HepG2 (cell line): ENCODE measurements at places on chromosomes 4 and X. TPM values are rescaled to one million over a fixed set of nuclear protein-coding genes. Genes with fewer than 3 reads are reported as not detected.

DNA sequence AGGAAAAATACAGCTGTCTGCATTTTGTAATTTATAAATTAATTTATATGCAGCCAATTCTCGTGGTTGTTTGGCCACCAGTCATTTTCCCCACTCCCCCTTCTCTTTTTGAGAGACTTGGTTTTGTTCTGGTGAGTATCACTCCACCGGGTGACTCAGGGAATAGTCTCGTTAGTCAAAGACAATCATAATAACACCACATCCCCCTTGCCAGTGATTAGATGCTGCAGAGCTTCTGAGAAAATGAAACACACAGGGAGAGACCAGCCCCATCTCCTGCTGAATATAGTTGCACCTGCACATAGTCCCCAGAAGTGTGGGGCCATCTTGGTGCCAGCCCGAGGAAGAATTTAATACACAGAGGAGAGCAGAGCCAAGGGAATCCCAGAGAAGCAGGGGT lies 8.0 kb upstream of the FNIP2 start:
- H3K4me1 ChIP-seq: peaks cover 32% of the 10 kb centered on the region
- no peaks in the 10 kb centered on the region for H3K36me3 ChIP-seq
- DNase-seq: no peak

GRCh38 chr4:17562157-17562556 lies 14.8 kb upstream of the LAP3 start:
- H3K36me3 ChIP-seq: no peaks in the 10 kb centered on the region
- DNase-seq: peak; percentile 46
- no peak overlapping the region for H3K4me3 ChIP-seq
- no peaks in the 10 kb centered on the region for H3K27me3 ChIP-seq
- H3K4me1 ChIP-seq: peaks cover 61% of the 10 kb centered on the region

Gene EDA
- 10.7 and 11.2 TPM in 2 replicates for polyA plus RNA-seq

Gene TMPRSS11A
- polyA plus RNA-seq: not detected in 2 replicates
